ENCODE measurements at places on chromosomes 5 and 9.
A peak's percentile ranks its signal among the peaks of the same experiment; 100 is the strongest.

DNA sequence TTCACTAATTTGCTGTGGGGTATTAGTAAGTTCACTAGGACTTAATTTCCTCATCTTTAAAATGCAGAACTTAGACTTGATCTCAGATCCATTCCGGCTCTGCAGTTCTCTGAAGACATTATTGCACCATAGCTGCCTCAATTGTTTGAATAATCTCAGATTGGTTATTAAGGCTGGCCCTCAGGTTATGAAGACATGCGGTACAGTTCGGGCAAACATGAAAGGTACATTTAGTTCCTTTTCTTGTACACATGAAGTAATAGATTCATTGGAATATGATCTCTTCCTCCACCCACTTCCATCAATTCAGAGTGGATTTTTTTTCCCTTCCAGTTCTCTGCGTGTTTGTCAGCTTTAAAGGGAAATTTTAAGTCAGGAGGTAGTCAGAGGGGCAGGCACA, 28.0 kb downstream of the ATP6V0E1 start:
- no peak for DNase-seq

DNA sequence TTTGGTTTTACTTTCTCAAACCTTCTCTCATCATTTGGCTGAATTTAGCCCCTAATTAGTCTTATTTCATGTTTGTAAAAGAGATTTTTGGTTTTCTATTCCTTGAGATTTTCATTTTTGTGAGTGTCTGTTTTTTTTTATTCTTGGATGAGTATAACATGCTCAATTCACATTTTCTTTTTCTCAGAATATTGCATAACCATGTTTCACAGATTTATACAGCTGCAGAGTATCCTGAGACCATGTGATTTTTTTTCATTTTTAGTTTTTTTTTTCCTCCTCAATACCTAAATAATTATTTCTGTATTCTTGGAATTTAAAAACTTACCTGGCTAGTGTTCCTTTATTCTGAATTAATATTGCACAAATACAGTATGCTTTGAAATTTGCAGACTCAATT, 361.9 kb downstream of the SEMA5A start:
- no peak for DNase-seq

- DNase-seq, result peak; percentile 12
Measured at GRCh38 chr9:5392285-5392684, 45.4 kb downstream of the PLGRKT start.

DNA sequence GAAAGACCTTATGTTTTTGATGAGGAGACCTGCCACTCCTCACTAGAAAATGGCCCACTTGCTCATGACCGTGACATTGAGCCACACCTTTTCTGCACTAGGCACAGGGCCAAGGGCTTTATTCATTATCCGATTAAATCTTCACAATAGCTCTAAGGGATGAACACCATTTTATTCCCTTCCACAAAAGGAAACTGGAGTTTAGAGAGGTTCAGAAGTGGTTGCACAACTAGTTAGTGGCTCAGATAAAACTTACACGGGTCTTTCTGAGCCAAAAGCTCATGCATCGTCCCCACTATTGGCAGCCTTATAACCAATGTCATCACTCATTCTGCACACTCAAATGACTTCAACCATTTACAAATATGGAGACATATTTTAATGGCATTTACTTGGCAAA, 39.4 kb downstream of the SUSD1 start:
- no peak for DNase-seq

DNA sequence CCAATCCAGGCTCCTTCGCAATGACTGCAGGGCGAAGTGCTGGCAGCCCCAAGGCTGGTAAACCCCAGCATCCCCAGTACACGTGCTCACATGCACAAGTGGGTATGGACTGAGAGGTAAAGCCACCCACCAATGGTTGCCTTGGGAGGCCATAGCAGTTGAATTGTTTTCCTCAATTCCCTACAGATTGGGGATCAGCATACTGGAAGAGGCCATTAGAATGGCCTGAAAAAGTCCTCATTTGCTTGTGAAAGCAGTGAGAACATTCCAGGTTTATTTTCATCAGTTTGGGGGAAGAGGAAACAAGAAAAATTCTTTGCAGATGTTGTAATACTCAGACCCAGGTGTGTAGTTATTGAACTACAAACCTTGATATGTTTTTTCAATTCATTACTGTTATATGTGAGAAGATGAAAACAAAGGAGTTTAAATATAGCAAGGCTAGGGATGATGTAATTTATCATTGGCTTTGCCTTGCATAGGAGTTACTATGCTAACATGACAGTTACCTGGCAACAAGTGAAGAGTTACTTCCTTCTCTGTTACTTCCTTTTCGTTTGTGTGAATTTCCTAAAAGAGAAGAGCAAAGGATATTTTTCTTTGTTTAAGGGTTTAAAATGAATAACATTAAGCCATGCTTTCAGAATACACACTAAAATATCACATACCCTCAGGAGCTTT, 36.4 kb downstream of the MTMR12 start:
- DNase-seq, result no peak

GRCh38 chr9:81128701-81129100, 560.6 kb downstream of the TLE1 start:
- no peak for DNase-seq

- no peak for DNase-seq
Measured at GRCh38 chr5:78827725-78828124, 157.4 kb downstream of the ARSB start.

- DNase-seq, result peak; percentile 38
Measured at GRCh38 chr9:114386886-114387679, 699 bp downstream of the AKNA start.

GRCh38 chr9:34956648-34957047, 1.4 kb upstream of the PHF24 start:
- no peak for DNase-seq

DNA sequence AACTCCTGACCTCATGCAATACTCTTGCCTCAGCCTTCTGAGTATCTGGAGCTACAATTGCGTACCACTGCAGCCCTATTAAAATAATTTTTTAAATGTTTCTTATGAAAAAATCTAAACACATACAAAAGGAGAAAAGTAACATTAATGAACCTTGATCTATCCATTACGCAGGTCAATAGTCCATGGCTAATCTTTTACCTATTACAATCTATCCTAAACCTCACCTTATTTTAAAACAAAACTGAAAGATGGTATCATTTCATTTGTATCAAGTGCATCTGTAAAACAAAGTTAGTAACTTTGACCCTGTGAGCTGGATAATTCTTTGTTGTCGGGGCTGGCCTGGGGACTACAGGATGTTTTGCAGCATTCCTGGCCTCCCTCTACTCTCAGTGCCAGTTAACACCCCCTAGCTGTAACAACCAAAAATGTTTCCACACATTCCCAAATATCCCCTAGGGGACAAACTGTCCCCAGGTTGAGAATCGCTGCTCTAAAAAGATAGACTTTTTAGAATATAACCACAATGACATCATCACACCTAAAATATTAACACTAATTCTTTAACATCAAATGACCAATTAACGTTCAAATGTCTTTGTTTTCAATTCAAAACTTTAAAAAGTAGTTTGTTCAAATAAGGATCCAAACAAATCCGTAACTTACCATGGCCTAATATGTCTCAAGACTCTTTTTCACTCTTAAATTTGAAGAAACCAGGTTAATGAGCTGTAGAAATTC, 54.8 kb downstream of the RNF38 start:
- DNase-seq, result no peak

GRCh38 chr9:97873425-97873824, 20.4 kb downstream of the FOXE1 start:
- no peak for DNase-seq
